ENCODE measurements at places on chromosomes 12 and 14. TPM values are rescaled to one million over a fixed set of nuclear protein-coding genes. Genes with fewer than 3 reads are reported as not detected.

DNA sequence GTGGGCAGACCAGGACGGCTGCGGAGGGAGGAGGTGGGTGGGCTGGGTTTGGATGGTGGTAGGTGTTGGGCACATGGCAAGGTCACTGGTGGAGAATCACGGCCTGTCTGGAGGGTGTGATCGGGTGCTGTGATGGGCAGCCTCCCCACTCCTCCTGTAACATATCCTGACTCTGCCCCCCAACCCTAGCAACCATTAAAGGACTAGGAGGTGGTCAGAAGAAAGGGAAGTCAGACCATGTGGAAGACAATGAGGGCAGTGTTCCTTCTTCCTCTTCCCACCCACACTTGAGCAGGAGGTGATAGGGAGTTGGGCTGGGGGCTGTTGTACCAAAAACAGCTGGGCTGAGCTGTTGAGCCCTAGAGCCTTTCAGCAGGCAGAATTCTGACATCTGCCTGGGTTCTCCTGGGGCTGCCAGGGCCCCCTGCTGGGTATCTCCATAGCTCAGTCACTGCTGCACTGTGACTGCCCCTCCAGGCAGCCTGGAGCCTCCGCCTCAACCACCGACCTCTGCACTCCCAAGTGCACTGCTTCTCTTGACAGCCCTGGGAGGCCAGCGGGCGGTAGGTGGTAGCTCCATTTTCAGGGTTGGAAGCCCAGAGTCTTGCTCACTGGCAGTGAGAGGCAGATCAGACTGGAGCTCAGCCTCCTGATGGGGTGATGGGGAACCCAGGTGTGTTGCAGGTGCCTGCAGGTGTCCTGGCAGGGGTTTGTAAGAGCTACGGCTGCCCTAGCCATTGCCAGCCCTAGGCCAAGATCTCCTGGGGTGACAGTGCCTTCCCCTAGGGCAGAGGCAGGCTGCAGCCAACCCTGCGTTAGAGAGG lies 15.4 kb downstream of the VASH1 start:
- DNase-seq, result no peak

Gene NYNRIN
- total RNA-seq, result not detected

GRCh38 chr12:57173089-57173488 lies 25.7 kb upstream of the LRP1-AS start:
- DNase-seq, result no peak

DNA sequence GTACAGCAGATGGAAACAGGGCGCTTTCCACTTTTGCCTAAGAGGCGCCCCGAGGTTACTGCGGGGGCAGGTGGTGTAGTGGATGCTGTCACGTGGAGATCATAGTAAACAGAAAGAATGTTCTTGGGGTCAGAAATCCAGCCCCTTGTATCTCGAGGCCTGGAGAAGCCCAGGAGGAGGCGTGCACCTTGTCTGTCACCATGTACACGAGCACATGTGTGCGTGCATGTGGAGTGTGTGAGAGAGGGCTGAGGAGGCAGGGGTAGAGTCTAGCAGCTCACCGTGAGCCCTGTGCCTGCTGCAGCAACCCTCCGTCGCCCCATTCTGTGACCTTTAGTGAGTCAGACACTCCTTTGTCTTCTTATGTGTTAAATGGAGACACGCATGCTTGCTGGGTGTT lies 59.0 kb downstream of the CACNA1C start:
- DNase-seq, result no peak

Gene TTC5
- total RNA-seq, result 33.0 TPM

- no peak for DNase-seq
These were observed 13.9 kb downstream of the CLECL1 start for GRCh38 chr12:9718968-9719367.

DNA sequence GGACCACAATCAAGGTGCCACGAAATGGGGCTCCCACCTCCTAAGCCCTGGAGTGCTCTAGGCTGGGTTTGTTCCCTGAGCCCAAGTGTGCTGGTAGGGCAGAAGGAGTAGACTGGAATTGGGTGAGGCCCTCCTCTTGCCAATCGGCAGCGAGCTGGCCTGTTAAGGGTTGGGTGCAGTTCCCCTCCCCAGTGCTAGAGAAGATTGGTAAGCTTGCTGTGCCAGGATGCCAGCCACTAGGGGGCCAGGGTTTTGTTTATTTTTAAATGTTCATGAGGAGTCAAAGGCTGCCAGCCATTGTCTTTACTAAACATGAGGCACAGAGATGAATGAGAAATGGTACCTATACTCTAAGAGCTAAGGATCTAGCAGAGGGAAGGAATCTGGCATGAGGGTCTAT lies 79.7 kb downstream of the SPTB start:
- DNase-seq, result no peak

GRCh38 chr14:31024577-31025366 lies 677 bp upstream of the AP4S1 start:
- DNase-seq, result no peak

DNA sequence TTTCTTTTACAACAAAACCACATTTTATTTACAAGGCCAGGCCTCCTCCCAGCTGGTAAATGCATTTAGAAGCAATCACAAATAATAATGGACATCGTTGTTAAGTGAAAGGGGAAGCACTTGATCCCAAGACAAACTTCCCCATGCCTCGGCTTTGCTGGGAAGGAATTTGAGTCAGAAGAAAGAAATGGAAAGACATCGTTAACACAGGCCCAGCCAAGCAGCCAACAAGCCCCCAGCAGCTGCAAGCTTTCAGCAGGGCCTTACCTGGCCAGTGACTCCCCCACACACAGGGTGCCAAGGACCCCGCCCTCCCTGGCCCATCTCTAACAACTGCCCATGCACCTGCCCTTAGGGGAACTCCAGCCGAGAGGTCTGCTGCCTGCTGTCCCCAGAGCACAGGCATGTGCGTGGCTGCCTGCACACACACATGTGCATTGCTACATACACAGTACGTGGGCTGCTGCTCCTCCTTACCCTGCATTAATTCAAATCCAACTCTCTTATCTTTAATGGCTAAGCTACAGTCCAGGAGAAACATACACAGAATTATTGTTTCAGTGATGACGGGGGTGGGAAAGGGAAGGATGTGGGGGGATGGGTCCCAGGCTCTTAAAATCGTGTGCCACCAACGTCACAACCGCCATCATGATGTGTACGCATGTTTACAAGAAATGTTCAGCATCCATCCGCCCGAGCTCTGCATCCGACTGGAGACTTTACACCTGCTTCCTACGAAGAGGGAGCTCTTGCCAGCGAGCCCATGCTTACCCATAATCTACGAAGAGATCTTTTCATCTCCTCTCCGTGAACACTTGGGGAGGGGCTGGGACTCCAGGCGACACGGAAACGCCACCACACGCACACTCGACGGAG lies 9.8 kb downstream of the BCL11B start:
- DNase-seq, result peak; percentile 78

Gene TTC9
- total RNA-seq, result 6.6 TPM

DNA sequence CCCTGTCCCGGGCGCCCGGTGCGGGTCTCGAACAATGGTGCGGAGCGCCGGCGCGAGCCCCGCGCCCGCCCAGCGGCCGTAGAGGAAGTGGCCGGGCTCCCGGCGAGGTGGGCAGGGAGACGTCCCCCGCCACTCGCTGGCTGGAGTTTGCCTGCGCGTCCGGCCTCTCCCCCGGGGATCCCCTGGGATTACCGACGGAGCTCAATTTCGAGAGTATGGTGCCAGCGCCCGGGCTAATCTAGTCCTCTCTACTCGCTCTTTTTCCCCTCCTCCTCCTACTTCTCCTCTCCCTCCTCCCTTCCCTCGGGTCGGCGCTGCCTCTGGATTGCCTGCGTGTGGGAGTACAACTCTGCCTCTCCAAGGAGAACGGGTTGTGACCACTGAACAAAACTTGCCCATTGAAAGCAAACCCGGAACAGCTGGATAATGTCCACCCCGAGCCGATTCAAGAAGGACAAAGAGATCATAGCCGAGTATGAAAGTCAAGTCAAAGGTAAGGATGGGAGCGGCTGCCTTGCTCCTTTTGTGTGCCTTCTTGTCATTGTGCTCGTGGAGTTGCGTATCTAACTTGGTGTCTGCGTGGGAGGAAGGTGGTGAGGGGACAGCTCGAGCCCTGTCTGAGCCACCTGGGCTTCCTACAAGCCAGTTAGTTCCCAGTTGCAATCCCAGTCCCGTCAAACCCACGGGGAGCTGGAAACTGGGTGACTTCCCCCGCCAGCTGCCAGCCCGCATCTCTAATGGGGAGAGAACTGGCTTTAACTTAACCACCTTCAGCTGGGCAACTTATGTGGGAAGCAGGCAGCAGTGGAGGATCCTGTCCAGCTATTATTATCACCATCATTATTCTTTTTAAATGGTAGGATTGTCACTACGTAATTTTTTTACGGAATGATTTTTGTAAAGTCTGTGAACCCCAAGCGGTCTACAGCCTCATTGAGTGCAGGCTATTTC lies at the start of gene SRGAP1:
SRGAP1 (plus strand) TSS at position 310 of the 951 bp plus-strand sequence; CDS start at position 427, 117 bp downstream.
- no peak for DNase-seq

GRCh38 chr14:74968811-74969210 lies 13.4 kb upstream of the PGF start:
- DNase-seq, result no peak

DNA sequence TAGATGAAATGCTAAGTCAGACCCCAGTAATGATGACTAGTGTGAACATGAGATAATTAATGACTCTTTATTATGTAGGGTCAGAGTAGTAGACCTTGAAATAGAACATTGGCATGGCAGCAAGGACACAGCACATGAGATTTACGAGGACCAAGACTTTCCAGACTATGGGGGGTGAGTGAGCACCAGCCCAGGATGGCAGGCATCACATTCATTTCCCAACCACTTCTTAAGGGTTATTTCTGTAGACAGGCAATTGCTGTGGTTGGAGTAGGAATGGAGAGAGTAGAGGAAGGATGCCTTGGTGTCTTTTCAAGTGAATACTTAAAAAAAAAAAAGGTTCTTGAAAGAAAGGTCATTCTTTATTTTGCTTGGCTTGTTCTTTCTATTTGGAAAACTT lies 189.4 kb upstream of the DYRK2 start:
- no peak for DNase-seq

- no peak for DNase-seq
These were observed 298.1 kb upstream of the TMPO start for GRCh38 chr12:98217257-98217656.

Gene LTBR
- total RNA-seq, result 0.64 TPM

DNA sequence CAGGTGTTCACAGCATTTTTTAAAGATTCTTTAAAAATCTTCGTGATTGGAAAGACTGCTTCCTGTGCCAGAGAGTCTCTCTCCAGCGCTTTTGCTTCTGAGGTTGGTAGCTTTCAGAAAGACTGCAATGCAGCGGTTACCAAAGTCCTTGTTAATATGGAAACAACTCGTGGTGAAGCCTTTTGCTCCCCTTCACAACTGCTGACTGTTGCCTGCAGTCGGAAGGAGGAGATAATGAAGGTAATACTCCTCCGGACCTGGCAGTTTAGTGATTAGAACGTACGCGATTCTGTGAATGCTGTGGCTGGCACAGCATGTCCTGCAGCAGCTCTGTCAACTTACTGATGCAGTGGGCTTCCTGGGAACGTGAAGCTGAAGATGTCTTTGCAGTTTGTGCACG lies 50.9 kb downstream of the TRAF3 start:
- no peak for DNase-seq

GRCh38 chr12:52261208-52261484 lies 13.3 kb upstream of the KRT86 start:
- DNase-seq, result no peak

Gene LTBP2
- total RNA-seq, result 0.05 TPM

DNA sequence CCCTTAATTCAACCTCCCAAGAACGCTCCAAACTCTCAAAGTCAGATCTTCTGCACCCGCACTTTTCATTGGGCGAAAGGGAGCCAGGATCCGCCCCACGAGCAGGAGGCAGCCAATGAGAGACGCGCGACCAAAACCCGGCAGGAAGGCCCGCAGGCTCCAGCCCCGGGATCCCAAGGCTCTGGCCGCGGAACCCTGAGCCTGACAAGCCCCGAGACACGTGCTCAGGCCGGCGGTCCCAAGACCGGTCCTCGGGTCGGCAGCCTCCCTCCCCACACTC lies 438 bp downstream of the DDX54 start:
- DNase-seq, result peak; percentile 85

Gene ARHGEF40
- not detected for total RNA-seq

DNA sequence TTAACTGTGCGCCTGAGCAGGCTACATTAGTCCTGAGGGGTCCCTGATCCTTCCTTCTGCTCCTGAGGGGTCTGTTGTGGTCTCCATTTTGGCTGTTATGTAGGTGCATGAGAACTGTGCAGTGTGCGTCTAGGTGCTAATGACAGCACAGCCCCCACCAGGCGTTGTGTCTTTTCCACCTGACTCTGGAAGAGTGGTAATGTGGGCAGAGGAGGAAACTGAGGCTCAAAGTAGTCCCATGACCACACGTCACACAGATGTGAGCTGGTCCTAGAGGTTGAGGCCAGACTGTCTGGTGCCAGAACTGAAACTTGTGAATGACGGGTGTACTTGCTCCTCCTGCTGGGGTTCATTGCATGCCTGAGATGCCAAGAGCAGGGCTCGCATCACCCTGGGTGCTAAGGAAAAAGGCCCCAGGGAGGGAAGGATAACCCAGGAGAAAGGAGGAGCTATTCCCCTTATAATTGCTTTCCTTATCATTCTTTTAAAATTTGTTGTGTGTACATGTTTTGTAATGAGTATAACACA lies 111.8 kb downstream of the SLC25A47 start:
- no peak for DNase-seq

- DNase-seq, result no peak
These were observed 845 bp downstream of the GIT2 start for GRCh38 chr12:109995361-109995685.

DNA sequence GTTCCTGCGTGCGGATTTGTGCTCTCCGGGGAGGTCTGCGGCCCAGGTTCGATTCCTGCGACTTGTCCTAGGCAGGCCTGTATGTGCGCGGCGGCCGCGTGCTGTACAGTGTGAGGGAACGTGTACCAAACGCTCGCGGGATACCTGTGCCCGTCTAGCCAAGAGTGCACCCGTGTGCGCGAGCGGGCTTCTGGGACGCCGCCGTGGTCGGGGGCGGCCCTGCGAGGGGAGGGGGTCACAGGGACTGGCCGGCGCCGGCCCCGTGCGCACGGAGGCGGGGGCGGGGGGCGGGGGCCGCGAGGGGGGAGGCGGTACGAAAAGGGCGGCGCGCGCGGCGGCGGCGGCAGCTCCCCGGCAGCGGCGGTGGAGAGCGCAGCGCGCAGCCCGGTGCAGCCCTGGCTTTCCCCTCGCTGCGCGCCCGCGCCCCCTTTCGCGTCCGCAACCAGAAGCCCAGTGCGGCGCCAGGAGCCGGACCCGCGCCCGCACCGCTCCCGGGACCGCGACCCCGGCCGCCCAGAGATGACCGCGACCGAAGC lies at the start of gene DLK1:
DLK1 (plus strand) TSS at position 343 of the 536 bp plus-strand sequence; CDS start at position 520, 177 bp downstream.
- no peak for DNase-seq

Gene ENDOU
- not detected for total RNA-seq

- DNase-seq, result no peak
These were observed 22.7 kb upstream of the DHRS2 start for GRCh38 chr14:23613242-23614070.

GRCh38 chr12:50825372-50825838 lies 17.3 kb upstream of the TMPRSS12 start:
- DNase-seq, result no peak
